Fibroblast of the aortic adventitia (primary cell): ENCODE measurements at places on chromosomes 16 and 17.
A peak's percentile ranks its signal among the peaks of the same experiment; 100 is the strongest.

- DNase-seq = no peak
Observed at GRCh38 chr16:87686697-87687096, 79.1 kb downstream of the KLHDC4 start.

DNA sequence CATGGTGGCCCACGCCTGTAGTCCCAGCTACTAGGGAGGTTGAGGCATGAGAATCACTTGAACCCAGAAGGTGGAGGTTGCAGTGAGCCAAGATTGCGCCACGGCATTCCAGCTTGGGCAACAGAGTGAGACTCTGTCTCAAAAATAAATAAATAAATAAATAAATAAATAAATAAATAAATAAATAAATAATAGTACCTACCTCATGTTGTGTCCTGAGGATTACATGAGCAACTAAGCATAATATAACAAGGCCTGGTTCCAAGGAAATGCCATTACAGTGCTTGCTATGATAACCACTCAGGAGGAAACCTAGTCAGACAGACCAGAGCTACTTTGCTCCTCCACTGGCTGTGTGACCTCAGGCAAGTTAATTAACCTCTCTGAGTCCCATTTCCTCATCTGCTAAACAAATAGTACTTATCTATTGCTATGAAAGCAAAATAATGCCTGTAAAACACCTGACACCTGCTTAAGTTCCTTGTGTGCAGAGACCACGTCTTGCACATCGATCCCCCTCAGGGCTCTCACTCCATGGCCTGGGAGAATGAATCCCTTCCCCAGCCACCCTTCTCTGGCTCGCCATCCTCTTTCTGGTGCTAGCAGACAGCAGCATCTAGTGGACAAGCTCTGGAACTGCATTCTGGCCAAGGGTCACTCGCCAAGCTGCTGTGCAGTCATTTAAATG is 7.5 kb downstream of the EPOP start:
- peak; percentile 75 for DNase-seq

DNA sequence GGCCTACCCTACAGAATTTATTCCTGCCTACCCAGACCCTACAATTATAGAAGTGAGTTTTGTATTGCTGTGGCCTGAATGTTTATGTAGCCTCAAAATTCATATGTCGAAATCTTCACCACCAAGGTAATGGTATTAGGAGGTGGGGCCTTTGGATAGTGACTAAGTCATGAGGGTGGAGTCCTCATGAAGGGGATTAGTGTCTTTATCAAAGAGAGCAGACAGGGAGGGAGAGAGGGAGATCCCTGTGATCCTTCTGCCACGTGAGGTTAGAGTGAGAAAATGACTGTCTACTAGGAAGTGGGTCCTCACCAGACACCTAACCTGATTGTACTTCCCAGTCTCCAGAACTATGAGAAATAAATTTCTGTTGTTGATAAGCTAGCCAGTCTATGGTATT is 981 bp upstream of the DUXB start:
- no peak for DNase-seq

DNA sequence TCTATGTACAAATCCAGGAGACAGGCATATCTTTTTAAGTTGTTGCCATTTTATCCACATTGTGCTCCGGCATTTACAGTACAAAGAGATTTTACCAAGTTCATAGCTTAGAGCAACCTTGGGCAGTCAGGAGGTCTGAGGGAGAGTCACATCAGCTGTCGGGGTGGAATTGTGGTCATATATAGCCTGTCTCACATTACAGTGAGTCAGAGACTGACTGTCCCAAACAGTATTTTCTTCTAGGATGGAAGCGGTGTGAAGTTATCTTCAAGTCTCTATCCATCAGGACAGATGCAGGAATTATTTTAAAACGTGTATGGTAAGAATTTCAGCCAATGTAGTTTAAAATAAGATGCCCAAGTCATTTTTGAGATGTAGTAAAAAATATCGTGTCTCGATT is 53.0 kb downstream of the GPRC5B start:
- peak; percentile 65 for DNase-seq

GRCh38 chr16:86324320-86324719 is 186.0 kb upstream of the FOXF1 start:
- no peak for DNase-seq

GRCh38 chr17:72516772-72517399 is 396.1 kb downstream of the SOX9 start:
- peak; percentile 16 for DNase-seq

- DNase-seq = no peak
Observed at GRCh38 chr16:66678337-66678736, 18.2 kb downstream of the CMTM4 start.

GRCh38 chr17:82859431-82860403 is 19.9 kb upstream of the ZNF750 start:
- peak; percentile 21 for DNase-seq

DNA sequence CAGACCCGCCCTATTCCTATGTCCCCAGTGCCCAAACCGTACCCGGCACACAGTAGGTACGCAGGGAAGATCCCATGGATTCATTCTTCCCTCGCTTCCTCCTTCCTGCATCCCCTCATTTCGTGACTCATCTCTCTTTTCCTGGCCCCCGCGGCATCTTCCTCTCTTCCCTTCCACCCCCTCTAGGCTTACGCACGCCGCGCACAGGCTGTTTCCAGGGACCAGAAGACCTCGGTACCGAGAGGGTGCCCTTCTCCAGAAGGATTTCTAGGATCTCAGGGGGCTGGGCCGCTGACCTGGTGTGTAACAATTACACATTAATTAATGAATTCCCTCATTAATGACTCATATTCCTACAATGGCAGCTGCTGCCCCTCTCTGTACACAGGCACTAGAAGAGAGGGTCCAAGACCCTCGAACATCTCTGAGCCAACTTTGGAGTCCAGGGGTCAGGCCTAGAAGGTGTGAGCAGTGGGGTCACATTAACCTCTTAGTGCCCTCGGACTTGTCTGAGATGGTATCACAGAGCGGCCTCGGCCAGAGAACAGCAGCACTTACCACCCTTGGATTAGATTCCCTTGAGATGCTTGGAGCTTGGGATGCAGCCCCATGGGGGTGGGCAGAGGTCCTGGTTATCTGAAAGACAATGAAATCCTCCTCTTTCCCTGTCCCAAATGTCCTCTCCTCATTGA is 16.8 kb upstream of the PLLP start:
- DNase-seq = no peak

- DNase-seq = no peak
Observed at GRCh38 chr17:79220713-79221291, 146.2 kb downstream of the ENGASE start.

GRCh38 chr17:40322358-40323315 is 13.7 kb downstream of the RARA start:
- peak; percentile 81 for DNase-seq

- peak; percentile 99 for DNase-seq
Observed at GRCh38 chr17:50289991-50290702, 15.9 kb downstream of the TMEM92 start.

GRCh38 chr17:19016297-19016696 is 11.7 kb upstream of the FAM83G start:
- no peak for DNase-seq

DNA sequence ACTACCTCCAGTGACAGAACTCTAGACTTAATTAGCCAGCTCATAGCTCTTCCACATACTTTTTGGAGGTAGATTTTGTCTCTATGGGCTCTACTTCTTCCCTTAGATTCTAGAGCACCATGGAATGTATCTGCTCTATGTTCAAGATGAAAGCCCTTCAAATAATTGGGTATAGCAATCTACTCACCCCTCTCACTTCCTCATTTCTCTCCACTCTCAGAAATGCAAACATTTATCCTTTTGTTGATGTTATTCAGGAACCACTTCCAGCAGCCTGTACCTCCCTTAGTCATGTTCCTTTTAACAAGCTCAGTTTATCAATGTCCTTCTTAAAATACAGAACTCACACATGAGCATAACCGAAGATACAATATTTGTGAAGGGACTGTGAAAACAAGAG is 78.5 kb downstream of the GRIN2A start:
- DNase-seq = no peak

GRCh38 chr17:42463976-42464400 is 5.3 kb downstream of the ATP6V0A1 start:
- DNase-seq = no peak

DNA sequence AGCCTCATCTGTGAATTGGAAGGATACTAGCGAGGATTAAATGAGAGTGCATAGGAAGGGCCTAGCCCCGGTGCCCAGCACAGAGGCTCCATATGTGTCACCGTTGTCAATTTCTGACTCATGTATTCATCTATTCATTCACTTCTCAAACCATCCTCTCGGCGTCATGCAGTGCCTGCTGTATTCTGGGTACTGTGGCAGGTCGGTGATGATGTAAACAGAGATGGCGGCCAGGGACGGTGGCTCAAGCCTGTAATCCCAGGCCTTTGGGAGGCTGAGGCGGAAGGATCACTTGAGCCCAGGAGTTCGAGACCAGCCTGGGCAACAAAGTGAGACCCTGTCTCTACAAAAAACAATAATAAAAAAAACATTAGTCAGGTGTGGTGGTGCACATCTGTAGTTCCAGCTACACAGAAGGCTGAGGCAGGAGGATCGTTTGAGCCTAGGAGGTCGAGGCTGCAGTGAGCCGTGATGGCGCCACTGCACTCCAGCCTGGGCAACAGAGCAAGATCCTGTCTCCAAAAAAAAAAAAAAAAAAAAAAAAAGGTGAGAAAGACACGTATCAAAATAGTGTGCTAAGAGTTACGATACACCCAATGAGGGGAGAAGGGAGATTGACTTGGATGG is 4.3 kb upstream of the PPP1R1B start:
- DNase-seq = no peak

- DNase-seq = no peak
Observed at GRCh38 chr16:56399047-56399446, 26.3 kb downstream of the AMFR start.

DNA sequence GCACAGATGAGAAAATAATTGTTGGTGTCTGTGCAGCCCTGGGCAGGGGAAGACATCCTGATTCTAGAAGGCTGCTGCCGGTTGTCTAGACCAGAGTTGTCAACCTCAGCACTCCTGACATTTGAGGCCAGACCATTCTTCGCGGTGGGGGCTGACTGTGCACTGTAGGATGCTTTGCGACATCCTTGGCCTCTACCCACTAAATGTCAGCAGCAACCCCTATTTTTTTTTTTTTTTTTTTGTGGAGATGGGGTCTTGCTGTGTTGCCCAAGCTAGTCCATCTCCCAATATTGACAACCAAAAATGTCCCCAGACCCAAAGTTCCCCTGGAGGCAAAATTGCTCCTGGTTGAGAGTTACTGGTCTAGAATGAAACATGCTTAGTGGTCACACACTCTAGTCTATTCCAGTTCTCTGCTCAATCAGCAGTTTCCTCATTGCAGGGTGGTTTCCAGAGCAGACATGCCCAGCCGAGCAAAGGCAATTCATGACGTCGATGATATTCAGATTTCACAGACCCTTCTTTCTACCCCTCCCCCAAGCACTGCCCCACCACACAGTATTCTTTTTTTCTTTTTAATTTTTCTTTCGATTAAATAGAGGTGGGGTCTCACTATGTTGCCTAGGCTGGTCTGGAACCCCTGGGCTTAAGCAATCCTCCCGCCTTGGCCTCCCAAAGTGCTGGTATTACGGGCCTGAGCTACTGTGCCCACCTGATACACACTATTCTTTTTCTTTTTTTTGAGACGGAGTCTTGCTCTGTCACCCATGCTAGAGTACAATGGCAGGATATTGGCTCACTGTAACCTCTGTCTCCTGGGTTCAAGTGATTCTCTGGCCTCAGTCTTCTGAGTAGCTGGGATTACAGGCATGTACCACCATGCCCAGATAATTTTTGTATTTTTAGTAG is 9.0 kb downstream of the C17orf99 start:
- no peak for DNase-seq
